ENCODE measurements at places on chromosomes 2 and 18.

- no peak for DNase-seq
Observed at GRCh38 chr2:45394842-45395241, 216.2 kb downstream of the SRBD1 start.

- DNase-seq: no peak
Observed at GRCh38 chr18:78558101-78558810, 421.4 kb upstream of the SALL3 start.

DNA sequence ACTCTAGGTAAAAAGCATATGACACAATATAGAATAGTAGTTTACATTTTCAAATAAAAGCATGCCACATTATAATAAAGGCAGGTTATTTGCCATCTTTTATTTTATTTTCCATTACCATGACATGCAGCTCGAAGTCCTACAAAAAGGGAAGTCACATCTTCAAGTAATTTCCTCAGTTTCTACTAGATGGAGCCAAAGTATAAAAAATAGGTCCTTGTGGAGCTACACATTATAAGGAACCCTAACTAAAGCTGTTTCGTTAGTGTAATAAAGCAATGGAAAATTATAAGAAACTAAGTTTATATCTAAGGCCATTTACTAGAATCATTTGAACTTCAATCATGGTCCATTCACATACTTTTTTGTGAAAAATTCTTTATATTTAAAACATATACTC lies 674.5 kb downstream of the KCNJ3 start:
- DNase-seq: no peak

DNA sequence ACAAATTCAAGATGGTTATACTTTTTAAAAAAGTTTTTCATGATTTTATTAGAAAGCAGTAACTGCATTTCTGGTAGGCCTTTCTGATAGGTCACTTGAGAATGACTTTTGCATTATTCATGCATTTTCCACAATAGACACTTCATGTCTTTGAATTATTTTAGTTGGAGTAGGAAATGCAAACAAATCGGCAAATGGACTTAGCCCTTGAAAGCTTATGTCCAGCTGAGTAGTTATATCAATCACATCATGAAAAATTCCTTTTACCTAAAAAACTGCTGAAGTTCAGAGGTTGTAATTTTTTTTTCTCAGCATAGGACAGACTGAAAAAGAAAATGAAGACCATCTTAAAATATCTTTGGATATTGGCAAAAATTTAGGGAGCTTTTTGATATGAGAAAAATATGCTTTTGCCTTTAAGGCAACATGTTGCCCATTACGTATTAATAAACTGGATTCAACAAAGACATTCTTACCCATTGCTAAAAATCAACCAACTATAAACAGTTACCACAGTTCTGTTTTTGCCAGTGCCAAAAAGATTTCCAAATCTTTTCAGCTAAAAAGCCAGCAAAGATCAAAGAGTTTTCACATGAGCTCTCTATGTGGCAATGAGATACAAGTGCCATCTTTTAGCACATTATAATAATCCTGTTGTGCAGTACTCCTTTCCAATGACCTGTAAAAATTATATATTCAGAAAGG lies 45.5 kb upstream of the FRZB start:
- DNase-seq: no peak

GRCh38 chr2:71807581-71808451 lies 339.8 kb downstream of the CYP26B1 start:
- DNase-seq: no peak

DNA sequence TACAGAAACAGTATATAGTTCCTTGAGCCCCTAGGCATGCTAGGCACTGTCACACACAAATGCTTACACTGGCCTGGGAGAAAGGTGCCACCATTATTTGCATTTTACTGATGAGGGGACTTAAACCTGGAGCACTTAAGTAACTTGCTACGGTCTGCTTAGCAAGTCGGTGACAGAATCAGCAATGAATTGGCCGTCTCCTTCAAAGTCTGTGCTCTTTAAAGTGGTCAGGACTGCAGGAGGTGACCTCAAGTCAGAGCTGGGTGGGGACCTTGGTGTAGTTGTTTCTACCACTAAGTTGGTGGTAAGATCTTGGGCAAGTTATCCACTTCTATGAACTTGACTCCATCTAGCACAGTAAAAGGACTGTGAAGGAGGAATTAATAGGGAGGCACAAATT lies 34.8 kb downstream of the PTPRM start:
- no peak for DNase-seq

DNA sequence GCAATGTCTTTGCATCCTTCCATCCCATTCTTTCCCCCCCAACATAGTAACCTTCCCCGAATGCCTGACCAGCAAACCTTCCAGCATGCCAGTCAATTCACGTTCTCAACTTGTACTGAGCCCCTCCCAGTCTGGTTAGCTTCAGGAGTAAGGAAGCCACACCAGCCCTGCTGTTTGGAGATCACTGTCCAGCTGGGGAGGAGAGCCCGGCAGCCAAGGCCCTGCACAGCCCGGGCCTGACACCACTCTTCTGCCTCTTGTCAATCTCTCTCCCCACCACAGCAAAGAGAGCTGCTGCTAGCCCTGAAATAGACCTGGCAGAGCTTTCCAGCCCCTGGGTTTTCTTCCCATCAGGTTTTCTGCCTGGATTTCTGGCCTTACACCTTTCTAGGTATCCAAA lies 185.8 kb upstream of the ID2 start:
- DNase-seq: no peak

- no peak for DNase-seq
Observed at GRCh38 chr2:30997979-30998378, 140.3 kb downstream of the GALNT14 start.

GRCh38 chr2:132632000-132632649 lies 37.9 kb downstream of the LYPD1 start:
- no peak for DNase-seq

DNA sequence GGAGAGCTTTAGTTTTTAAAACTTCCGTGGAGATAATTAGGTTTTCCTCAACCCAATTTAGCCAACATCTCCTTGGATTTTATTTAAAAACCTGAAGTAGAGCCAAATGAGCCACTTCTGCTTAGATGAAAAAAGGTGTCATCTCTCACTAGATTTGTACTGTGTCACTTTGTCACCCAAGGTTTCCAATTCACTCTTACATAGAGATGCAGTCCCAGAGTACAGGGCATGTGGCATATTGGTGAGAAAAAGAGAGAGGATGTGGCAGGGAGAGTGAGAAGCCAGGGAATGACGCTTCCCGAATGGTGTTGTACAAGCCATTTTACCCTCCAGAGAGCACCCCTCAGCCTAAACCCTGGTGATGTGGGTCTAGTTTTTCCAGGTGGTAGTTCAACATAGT lies 44.4 kb upstream of the CTLA4 start:
- no peak for DNase-seq

DNA sequence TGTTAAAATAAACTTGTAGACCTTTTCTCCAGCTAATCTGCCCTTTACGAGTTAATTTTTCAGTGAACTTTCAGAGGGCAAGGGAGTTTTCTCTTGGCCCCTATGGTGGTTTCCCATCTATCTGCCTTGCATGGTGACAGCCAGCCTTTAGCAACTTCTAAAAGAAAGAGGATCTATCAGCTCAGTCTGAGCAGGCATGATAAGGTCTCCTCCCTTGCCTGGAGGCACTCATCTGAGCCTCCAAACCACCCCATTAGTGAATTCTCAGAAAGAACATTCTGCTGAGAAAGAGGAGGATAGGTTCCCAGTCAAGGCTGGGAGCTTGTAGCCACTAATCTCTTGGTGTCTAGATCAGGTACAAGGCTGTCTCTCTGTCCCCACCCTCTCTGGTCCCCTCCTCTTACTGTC lies 10.7 kb upstream of the GYPC start:
- no peak for DNase-seq

DNA sequence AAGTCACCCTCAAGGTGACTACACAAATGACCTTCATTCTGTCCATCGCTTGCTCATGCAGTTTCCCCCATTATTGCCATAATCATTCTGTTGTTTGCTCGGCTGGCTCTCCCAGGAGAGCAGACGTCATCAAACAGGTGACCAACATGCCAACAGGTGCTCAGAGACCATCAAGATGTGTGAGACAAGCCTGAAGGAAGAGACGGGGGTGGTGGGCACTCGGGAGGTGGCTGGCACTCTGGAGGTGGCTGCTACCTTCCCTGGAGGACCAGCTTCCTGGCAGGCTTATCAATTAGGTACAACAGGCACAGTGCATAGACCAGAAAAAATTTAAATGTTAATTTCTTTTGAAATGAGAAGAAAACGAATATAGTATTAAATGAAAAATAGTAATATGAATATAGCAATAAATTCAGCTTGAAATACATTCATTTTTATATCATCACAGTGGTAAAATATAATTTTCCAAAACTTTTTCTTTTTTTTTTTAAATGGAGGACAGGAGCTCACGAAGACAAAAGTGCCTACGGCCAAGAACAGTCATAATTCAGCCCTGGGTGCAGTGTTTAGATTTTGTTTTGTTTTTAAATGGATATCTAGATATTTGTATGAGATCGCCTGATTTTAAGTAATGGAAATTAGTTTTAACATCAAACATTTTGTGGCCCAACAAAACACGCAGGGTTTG lies 16.9 kb upstream of the HAAO start:
- DNase-seq: no peak

GRCh38 chr2:134262684-134263083 lies 8.8 kb downstream of the MGAT5 start:
- no peak for DNase-seq

DNA sequence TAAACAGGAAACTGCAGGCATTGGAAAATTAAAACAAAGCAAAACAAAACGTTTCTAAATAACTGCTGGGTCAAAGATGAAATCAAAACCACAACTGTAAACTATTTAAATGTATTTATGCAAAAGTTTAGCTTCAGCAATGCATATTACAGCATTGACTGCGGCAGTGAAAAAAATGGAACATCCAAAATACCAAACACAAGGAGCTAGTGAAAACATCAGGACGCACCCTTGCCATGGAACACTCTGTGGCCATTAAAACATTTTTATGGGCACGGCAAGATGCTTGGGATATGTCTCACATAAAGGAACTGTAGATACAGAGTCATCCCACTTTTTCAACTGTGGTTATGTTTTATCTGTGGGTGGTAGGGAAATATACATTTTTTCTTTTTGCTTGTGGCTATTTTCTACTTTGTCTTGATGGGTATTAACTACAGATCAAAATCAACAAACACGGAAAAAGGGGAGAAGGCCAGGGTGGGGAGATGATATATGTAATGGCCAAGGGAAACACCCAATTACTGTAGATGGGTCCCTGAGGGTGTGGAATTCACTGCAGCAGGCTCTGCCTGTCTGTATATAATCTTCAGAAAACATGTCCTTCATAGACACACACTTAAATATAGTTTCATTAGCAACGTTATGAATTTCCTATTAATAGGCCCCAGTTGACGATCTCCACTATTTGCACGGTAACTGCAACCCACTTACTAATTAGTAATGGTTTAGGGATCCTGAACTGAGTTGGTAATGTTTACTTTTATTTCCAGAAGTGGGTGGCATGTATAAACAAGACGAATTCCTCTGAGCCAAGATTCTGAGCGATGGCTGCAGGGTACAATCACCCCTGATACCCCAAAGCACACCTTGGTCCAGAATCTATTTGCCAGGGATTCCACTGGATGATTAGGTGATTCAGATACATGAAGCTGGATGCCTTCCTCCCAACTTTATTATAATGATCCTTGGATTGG lies 110.5 kb downstream of the ACKR3 start:
- no peak for DNase-seq

GRCh38 chr2:240600451-240600961 lies 14.0 kb downstream of the CAPN10 start:
- no peak for DNase-seq

- no peak for DNase-seq
Observed at GRCh38 chr2:5983511-5984272, 291.5 kb downstream of the SOX11 start.

DNA sequence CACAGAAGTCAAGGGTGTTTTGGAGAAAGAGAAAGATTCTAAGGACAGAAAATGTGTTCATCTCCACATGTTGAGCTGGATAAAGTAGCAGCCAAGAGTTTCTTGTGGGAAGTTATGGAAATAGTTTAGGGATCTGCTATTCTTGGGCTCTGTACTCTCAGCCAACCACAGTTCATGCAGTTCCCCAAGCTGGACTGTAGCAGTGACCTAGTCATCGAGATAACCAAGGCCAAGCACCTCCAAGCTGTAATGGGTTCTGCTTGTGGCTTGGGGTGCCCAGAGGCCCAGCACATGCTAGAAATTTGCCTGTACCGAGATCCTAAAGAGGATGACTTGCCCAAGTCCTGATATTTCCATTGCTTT lies 91.9 kb upstream of the RASGRP3 start:
- no peak for DNase-seq

DNA sequence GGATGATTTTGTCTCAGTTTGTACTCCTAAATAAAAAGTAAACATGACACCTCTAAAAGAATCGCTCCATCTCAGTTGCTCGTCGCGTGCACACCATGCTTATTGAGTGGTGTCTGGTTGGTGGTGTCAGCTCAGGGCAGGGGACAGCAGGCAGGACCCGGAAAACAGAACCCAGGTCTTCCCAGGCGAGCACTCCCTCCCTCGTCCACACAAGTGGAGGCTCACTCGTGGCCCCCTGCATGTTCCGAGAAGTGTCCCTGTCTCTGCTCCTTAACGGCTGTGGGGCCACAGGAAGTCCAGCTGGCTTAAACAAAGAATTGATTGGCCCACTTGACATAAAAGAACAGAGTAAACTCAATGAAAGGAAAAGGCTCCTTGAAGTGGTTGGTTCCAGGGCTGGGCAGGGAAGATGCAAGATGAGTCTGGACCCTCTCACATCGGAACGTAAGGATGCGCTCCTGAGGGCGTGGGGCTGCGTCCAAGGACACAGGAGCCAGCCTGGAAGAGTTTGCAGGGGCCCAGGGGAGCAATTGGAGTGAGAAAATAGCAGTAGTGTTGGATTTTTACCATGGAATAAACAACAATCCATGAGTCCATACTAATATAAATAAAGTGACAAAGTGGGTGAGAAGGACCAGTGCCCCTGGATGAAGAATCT lies 13.1 kb upstream of the CNDP1 start:
- no peak for DNase-seq

- DNase-seq: no peak
Observed at GRCh38 chr2:12291303-12291702, 425.4 kb upstream of the TRIB2 start.

DNA sequence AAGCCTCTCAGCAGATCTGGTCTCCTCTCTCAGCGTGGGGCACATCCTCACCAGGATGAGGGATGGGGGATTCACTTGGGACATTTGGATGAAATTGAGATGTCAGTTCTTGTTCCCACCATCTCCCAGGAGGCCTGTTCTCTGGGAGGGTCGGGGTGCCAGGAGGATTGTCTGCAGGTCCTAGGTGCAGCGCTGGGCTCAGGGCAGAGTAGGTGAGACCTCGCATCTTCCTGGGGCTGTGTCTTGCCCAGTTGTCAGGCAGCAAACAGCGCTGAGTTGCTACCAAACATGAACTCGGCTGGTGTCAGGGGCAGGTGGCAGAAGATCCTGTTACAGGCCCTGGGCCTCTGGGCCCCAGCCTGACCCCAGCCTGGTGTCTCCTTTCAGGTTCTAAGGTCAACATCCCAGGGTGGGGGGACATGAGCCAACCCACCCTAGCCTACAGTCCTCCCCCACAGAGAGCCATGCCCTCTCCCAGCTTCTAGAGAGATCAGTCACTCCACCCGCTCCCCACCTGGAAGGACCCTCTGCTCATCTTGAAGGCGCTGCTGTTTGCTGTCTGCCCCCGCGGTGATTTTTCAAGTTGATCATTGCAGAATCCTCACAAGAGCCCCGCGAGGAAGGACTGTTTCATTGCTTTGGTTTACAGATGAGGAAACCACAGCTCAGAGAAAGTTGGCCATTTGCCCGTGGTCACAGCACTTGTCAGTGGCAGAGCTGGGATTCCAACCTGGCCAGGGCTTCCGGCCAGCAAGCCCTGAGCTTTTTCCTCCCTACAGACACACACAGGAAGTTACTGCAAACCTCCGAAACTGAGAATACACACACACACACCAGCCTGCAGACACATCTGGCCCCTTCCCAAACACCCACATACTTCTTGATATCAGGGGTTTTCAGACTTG lies 83.9 kb downstream of the STPG4 start:
- DNase-seq: peak; percentile 57

Measured in H54 (cell line).